ENCODE measurements at places on chromosomes 12 and 14.

GRCh38 chr12:87413784-87414183, 615.4 kb downstream of the C12orf50 start:
- DNase-seq: peak; percentile 22

DNA sequence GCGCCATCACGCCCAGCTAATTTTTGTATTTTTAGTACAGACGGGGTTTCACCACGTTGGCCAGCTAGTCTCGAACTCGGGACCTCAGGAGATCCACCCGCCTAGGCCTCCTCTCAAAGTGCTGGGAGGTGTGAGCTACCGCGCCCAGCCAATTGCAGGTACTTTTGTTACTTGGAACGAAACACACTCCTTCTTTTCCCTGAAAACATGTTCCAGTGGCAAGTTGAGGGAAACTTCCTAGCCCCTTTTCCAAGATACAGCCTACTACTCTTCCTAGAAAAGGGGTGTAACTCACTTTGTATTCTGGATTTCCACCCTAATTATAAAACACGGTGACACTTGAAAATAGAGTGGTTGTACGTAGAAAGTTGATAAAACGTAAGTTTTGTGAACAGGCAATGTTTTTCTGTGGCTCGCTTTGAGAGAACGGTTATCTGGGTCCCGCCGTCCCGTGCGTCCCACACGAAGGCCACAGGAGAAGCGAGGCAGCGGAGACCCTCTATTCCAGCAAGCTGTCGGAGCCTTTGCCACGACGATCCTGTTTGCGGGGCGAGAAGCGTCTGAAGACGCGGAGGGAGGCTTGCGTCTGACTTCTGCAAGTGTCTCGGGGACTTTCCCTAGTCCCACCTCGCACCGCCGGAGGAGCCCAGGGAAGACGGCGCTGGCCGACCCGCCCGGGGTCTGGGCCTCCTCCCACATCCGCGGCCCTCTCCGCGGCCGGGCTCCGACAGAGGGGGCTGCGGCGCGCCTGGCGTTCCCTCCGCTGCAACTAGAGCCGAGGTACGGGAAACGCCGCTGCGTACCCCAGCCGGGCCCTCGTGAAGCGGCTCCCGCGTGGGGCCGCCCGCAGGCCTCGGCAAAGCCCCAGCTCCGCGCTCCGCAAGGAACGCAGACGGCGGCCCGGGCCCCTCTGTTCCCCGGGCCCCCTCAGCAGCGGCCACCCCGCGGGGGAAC, 745 bp downstream of the CDCA4 start:
- DNase-seq: peak; percentile 68

- DNase-seq: no peak
These were observed 76.3 kb downstream of the COX16 start for GRCh38 chr14:70283156-70283555.

- DNase-seq: no peak
These were observed 38.4 kb downstream of the AKAP3 start for GRCh38 chr12:4610481-4610880.

- DNase-seq: no peak
These were observed 79.2 kb downstream of the B4GALNT3 start for GRCh38 chr12:538731-539539.

GRCh38 chr12:118959985-118960560, 21.3 kb upstream of the SRRM4 start:
- DNase-seq: no peak

- DNase-seq: no peak
These were observed 27.8 kb upstream of the BMAL2 start for GRCh38 chr12:27304856-27305255.

- no peak for DNase-seq
These were observed 16.6 kb upstream of the GPR68 start for GRCh38 chr14:91261115-91261514.

GRCh38 chr14:58747181-58747580, 109.4 kb downstream of the DACT1 start:
- no peak for DNase-seq

- no peak for DNase-seq
These were observed 7.2 kb downstream of the NDRG2 start for GRCh38 chr14:21017528-21018245.

DNA sequence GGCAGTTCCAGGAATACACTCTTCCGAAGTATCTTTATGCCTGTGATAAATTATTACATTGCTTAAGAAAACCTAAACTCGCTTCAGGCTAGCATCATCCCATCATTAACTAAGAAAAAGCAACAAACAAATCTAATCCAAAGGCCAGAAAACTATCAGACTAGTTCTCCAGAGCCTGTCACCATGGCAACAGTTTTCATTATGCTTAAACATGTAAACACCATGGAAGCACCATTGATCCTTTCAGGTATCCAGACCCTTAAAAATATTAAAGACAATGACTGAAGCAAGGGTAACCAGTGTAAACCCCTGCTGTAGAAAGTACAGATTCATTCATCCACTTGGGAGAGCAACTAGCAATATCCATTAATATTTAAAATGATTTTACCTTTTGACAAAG, 9.8 kb downstream of the DAD1 start:
- no peak for DNase-seq

DNA sequence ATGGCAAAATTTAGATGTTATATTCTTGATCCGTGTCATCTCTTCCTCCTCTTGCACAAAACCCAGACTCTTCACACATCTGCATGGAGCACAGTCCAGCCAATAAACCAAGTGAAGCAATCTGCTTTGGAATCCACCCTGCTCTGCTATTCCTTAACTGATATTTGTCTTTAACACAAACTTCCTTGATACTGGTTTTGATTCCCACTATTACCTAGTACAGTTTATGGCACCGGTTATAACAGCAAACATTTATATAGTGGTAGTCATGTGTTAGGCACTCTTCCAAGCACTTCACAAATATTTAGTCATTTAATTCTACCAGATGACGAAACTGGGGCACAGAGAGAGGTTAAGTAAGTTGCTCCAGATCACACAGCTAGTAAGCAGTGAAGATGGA, 12.5 kb downstream of the STYK1 start:
- DNase-seq: no peak

Data from right hindlimb (tissue), 1 donor.